ENCODE measurements at places on chromosomes 4 and X.

- DNase-seq = no peak
Observed at GRCh38 chr4:83216959-83217683, 67.5 kb downstream of the COQ2 start.

DNA sequence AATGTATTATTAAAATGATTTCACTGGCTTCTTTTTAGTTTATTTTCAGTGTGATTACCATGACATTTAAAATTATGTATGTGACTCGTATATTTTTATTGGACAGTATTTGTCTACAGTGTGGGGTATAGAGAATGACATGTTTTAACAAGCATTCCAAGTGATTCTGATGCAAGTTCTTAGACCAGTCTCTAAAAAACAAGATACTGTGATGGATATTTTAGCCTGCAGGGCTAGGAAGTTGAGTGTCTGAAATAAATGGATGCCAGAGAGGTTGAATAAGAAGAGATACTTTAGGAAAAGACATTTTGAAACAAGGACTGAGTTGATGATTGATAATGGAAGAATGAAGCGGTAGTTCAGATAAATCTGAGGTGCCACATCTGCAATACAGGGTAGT is 3.5 kb upstream of the MAD2L1 start:
- DNase-seq = no peak

GRCh38 chrX:135596495-135596894 is 76.0 kb downstream of the INTS6L start:
- peak; percentile 7 for DNase-seq

DNA sequence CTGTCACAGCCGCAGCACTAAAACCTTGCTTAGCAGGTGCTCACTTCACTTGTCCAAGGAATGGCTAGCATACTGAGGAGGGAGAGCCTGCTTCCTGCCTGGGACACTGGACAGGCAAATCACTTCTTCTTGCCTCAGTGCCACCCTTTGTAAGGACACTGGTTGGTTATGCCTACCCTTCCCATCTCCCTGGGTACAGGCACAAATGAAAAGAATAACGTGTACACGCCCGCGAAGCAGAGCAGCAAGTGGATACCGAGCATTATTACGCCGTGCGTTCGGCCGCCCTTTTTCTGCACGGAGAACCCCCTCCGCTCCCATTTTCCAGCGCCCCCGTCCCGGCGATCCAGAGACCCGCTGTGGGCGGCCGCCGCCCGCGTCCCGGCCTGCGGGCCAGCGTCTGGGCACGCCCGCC is 338 bp upstream of the KLHL2 start:
- peak; percentile 1 for DNase-seq

GRCh38 chrX:13170966-13171558 is 126.6 kb upstream of the FAM9C start:
- DNase-seq = no peak

- DNase-seq = no peak
Observed at GRCh38 chrX:103488332-103488731, 31.0 kb downstream of the RAB40A start.
